Smooth muscle cell of the coronary artery (primary cell): ENCODE measurements at places on chromosomes 16 and 17. TPM values are rescaled to one million over a fixed set of nuclear protein-coding genes. Genes with fewer than 3 reads are reported as not detected.

ENPP7 gene
- not detected in 2 replicates for total RNA-seq

RAB26 gene
- total RNA-seq: 1.3 and 1.5 TPM in 2 replicates

G6PC1 gene
- total RNA-seq: not detected in 2 replicates

KRTAP16-1 gene
- not detected in 2 replicates for total RNA-seq

MYH2 gene
- not detected in 2 replicates for total RNA-seq

ZNF205 gene
- total RNA-seq: 9.8 and 14.8 TPM in 2 replicates

DNAAF8 gene
- total RNA-seq: 0.47 and 1.1 TPM in 2 replicates

CACNG1 gene
- not detected in 2 replicates for total RNA-seq

TUBB3 gene
- total RNA-seq: 294 and 447 TPM in 2 replicates

C17orf50 gene
- not detected in 2 replicates for total RNA-seq

KRTAP2-3 gene
- total RNA-seq: not detected in 2 replicates

GNAO1 gene
- 0.12 TPM in 1 of 2 replicates, not detected in the other for total RNA-seq

DPEP3 gene
- total RNA-seq: not detected in 2 replicates

TXNL4B gene
- 8.1 and 8.3 TPM in 2 replicates for total RNA-seq

NPIPB6 gene
- total RNA-seq: 0.30 TPM in 1 of 2 replicates, not detected in the other

KRTAP1-1 gene
- total RNA-seq: not detected in 2 replicates

NAGLU gene
- total RNA-seq: 23.8 and 24.6 TPM in 2 replicates

RAMP2 gene
- total RNA-seq: 0.30 TPM in 1 of 2 replicates, not detected in the other

CDK5RAP3 gene
- 83.0 and 117 TPM in 2 replicates for total RNA-seq

NAGPA gene
- total RNA-seq: 9.5 and 14.3 TPM in 2 replicates

HIGD1B gene
- not detected in 2 replicates for total RNA-seq

RTN4RL1 gene
- under 0.01 and 0.23 TPM in 2 replicates for total RNA-seq

KRT27 gene
- not detected in 2 replicates for total RNA-seq

HSD3B7 gene
- total RNA-seq: 11.7 and 71.5 TPM in 2 replicates

CTRB1 gene
- total RNA-seq: not detected in 2 replicates

SEC14L5 gene
- total RNA-seq: 2.6 TPM in 1 of 2 replicates, not detected in the other

KRTAP4-6 gene
- not detected in 2 replicates for total RNA-seq

ZPBP2 gene
- not detected in 2 replicates for total RNA-seq

STAC2 gene
- under 0.01 TPM in 1 of 2 replicates, not detected in the other for total RNA-seq

SPOP gene
- total RNA-seq: 99.2 and 104 TPM in 2 replicates

WNT3 gene
- total RNA-seq: 0.59 and 1.4 TPM in 2 replicates

CDRT15 gene
- not detected in 2 replicates for total RNA-seq

AATK gene
- total RNA-seq: under 0.01 and 0.15 TPM in 2 replicates

VTN gene
- 0.35 and 1.9 TPM in 2 replicates for total RNA-seq

ZNF423 gene
- total RNA-seq: 1.4 and 2.3 TPM in 2 replicates

TP53TG3 gene
- 0.35 TPM in 1 of 2 replicates, not detected in the other for total RNA-seq
